ENCODE measurements at places on chromosomes 11 and 22.

- no peak for DNase-seq
These were observed 42.5 kb downstream of the CCDC73 start for GRCh38 chr11:32752001-32752400.

GRCh38 chr11:14538271-14538925, 18.2 kb upstream of the PSMA1 start:
- no peak for DNase-seq

DNA sequence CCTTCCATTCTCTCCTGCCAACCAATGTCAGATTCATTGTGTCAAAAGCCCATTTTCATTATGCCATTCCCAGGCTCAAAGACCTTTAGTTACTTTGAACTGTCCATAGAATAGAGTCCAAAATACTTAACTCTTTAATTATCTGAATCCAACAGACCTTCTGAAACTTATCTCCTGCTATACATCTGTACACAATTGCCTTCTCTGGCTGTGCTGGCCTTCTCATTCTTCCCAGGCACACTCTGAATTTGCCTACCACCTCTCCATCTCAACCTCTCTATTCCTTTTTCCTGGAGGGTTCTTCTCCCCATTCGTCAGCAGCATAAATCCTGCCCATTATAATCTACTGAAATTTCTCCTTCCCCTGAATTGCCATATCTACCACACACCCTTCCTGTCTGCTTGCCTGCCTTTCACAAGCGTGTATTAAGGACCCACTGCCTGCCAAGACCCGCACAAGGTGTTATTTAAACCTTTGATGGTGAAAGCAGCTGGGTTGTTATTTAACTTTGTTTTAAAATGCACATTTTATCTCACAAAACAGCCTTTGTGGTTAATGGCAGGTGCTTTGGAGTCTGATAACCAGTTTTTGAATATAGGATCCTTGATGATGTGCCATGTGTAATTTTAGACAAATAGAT, 125.9 kb downstream of the CCDC81 start:
- DNase-seq: no peak

- DNase-seq: no peak
These were observed 16.6 kb upstream of the BDNF start for GRCh38 chr11:27716835-27717234.

DNA sequence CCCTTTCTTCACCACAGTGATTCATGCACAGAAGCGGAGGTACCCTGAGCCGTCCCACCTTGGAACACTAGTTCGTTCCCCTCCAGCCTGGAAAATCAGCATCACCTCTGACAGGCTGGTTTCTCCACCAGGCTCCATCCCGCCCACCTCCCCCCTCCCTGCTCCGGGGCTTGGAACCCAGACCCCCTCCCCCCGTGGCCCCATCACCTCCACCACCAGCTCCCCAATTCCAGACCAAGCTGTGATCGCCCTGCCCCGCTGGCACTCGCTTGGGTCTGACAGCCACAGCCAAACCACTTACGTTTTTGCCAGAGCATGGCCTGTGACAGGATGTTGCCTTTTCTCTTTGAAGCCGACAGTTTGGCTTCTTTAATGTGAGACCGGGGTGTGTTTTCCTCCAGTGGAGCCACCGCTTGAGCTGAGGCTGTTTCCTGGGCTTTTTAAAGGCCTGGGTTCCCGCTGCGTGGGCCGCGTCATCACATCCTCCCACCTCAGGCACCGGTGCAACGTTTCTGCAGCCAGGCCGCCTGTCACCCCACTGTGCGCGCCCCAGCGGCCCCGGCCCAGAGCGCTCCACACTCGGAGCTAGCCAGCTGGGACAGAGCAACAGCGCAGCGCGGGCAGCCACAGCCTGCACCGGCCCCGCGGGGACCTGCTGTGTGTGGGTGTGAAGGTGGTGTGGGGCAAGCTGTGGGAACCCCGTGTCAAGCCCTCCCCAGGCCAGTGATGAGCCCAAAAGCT, at the start of gene POU2AF1:
Gene POU2AF1 (minus strand): TSS at position 415 of the 741 bp plus-strand sequence. CDS start 98 bp downstream, at position 317.
- DNase-seq: peak; percentile 89

- no peak for DNase-seq
These were observed 203.9 kb upstream of the BLID start for GRCh38 chr11:122319691-122320620.

DNA sequence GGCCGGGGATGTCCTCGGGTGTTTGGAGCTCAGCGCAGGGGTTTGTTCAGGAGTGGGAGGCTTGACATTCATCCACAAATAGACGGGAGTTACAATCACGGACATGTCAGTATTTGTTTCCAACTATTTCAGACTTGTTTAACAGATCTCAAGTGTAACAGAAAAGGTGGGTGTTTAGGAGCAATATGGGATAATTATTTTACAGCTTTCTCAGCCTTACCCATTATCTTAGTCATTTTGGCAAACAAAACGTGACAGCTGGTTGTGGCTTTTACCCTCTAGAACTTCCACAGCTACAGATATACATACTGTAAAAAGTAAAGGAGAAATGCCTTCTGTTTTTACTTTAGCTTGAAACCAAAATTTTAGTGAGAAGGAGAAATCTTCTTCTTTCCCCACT, 178.7 kb upstream of the TMEM45B start:
- DNase-seq: no peak

DNA sequence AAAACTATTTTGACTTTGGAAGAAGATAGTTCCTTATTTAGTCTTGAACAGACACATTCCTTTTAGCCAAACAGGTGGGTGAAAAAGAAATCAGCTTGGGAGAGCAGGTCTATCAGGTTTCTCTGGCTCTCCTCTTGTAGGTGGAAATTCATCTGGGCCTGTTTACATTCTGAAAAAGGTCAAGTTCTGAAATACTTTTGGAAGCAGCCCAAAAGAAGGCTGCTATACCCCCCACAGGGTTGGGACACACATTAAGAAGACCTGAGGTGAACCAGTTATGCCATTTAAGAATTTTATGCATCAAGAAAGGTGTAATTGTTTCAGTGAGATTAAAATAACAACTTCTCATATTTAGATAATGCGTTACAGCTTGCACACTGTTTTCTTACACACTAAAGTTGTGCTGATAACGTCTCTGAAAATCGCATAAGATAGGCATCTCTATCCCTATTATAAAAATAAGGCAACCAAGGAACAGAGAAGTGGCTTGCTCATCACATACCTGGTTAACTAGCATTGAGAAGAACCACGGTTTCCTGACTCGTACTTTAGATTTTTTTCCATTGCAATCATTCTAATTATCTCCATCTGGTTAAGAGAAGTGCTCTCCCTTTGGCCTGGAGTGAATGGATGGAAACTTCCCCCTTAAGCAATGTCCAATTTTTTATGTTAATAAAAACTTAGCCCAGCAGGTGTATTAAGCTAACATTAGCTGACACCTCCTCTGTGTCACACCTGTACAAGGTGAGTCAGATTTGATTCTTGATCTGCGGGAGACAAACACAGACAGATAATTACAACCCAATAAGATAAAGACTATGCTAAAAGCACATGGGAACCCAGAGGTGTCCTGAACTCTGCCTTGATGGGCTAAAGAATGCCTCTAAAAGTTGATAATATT, 60.5 kb upstream of the UCP3 start:
- no peak for DNase-seq

- DNase-seq: no peak
These were observed 68.6 kb downstream of the CSNK2A3 start for GRCh38 chr11:11284481-11284880.

GRCh38 chr11:131372234-131372962, 2.0 kb downstream of the NTM start:
- no peak for DNase-seq

DNA sequence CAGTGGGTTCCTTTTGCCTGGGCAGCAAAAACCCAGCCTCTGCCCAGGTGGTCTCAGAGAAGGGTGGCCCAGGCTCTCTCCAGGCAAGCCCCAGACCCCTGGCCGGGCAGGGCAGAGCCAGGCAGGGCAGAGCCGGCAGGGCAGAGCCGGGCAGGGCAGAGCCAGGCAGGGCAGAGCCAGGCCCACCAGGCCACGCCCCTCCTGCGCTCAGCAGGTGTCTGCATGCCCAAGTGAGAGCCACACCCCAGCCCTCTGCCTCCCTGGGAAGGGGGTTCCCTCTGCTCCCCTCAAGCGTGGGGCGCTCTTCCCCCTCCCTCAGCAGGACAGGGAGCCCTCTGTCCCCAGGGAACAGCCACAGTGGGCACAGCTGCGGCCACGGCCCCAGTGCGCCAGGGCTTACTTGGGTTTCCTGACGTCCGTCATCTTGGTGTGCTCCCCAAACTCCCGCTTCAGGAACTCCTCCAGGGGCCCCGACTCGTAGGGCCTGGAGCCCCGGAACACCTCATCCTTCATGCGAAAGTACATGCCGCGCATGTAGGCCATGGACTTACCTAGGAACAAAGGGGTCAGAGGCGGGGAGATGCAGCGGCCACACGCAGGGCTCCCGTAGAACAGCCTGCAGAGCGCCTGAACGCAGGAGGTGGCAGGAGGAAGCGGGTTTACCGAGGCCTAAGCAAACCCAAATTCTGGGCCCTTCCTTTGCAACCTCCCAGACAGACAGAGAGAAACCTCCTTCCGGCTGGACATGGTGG, 10.1 kb upstream of the BAIAP2L2 start:
- DNase-seq: no peak

- DNase-seq: no peak
These were observed 10.4 kb upstream of the RASL10A start for GRCh38 chr22:29325785-29326315.

GRCh38 chr22:39617342-39617741, 46.8 kb downstream of the CACNA1I start:
- DNase-seq: peak; percentile 51

DNA sequence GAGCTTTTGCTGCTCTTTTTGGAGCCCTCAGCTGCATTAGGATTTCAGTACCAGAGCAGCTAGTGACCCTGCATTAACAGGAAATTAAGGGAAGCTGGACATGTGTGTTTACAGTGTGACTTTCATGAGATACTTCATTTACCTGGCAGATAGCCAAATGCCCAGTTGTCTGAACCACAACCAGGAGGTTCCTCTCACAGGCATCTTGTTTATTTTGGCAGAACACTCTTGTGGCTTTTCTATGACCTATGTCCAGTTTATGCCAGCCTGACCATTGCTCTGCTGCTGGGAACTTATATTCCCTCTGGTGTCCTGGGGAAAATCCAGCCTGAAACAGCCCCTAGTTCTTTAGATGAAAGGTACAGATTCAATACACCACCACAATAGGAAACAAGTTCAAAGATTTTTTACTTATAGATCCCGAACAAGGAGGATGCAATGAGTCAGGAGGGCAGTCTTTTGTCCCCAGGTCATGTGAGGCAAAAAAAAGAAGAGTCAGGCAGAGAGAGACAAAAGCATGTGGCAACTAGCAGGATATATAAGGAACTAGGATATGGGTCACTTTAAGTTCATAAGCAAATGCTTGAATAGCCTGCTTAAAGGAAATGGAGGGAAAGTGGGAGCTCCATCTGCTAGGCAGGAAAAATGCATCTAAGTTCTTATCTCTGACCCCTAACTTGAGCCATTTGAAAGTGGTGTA, 379.3 kb downstream of the INSC start:
- no peak for DNase-seq

DNA sequence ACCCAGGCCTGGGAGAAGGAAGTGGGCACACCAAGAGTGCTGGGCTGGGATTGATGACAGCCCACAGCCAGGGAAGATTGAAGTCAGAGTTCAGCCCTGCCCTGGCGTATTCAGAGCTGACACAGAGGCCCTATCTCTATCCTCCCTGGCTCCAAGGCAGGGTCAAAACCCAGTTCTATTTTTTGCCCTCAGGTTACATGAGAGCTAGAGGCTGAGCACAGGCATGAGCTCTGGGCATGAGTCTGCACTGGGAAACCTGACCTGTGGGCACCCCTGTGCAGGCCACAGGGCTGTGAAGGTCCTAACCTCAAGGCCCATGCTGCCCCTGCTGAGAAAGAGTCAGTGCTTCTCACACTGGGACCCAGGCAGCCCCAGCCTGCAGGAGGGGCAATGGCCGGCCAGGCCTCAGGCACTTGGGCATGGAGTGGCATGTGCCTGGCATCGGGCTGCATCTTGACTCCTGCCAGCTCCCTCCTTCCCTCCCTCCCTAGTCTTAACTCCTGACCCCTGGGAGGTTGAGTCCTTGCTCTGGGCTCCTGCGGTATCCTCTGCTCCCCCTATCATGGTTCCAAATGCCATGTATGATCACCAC, 5.4 kb downstream of the SLC35E4 start:
- DNase-seq: no peak

DNA sequence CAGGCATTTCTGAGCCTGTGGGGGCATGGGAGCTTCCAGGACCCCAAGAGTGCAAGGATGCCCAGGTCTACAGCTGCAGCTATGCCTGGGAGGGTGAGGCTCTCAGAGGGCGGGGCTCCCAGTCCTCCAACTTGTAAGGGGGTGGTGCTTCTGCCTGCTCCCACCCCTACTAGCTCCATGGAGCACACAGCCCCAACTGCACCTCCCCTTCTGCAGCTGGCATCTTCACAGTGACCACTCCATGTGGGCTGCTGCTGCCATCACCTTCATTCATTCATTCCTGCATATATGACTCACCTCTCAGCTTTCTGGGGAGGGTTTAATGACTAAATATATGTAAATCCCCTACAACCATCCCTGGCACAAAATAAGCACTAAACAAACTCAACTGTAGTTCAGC, 43.8 kb downstream of the CHST1 start:
- DNase-seq: no peak

DNA sequence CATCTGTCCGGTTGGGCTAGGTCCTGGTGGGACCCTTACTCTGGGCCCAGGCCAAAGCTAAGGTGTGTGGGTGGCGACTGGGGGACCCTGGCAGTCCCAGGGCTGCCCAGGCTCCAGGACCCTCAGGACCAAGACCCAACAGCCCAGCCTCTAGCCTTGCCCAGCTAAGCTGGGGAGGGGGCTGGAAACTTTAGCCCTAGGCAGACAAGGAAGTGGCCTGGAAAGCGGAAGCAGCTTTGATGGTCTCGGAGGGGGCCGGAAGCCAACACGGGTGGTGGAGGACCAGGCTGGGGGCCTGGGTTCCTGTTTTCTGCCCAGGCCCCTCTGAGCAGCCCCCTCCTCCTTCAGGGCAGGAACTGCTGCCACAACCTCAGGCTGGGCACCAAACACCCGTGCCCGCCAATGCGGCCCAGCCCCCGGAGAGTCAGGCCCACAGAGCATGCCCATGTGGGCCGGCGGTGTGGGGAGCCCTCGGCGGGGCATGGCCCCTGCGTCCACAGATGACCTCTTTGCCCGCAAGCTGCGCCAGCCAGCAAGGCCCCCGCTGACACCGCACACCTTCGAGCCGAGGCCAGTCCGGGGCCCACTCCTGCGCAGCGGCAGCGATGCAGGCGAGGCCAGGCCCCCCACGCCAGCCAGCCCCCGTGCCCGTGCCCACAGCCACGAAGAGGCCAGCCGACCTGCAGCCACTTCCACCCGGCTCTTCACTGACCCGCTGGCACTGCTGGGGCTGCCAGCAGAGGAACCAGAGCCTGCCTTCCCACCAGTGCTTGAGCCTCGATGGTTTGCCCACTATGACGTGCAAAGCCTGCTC, 2.8 kb downstream of the SIPA1 start:
- no peak for DNase-seq

DNA sequence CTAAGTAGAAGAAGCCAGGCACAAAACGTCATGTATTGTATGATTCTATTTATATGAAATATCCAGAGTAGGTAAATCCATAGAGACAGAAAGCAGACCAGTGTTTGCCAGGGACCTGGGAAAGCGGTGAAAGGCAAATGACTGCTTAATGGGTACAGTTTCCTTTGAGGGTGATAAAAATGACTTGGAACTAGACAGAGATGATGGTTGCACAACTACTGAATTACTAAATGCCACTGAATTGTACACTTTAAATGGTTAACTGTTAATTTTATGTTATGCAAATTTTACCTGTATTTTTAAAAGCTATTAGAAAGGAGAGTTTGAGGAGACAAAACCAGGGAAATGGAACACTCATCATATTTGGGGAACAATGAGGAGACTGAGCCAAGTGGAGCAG, 61.8 kb upstream of the USP47 start:
- no peak for DNase-seq

GRCh38 chr11:35847473-35847872, 96.4 kb upstream of the LDLRAD3 start:
- DNase-seq: no peak

All from stimulated activated CD4-positive, alpha-beta T cell treated with anti-CD3 and anti-CD28 coated beads, Interleukin-4, amount 100 ng/mL, for 4 hours (primary cell).